ENCODE measurements at places on chromosomes 2 and 18.

GRCh38 chr2:65431421-65432226 is 775 bp downstream of the SPRED2 start:
- peak; percentile 66 for DNase-seq

DNA sequence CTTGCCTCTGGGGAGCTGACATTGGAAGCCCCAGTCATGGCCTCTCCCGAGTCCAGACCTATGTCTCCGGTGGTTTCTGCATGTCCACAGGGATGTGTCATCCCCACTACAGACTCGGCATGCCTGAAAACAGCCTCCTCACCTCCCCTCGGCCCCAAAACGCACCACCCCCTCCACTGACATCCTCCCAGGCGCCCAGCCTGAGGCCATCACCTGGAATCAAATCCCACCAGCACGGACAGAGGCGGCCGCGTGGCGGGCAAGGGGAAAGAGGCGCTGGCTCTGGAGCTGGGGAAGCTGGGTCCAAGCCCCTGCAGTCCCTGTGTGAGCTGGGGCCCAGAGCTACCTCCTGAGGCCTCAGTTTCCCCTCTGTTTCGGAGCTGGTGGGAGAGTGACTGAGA is 69.9 kb upstream of the SMAD7 start:
- DNase-seq: no peak

- no peak for DNase-seq
Measured at GRCh38 chr2:75315436-75315835, 116.1 kb upstream of the TACR1 start.

DNA sequence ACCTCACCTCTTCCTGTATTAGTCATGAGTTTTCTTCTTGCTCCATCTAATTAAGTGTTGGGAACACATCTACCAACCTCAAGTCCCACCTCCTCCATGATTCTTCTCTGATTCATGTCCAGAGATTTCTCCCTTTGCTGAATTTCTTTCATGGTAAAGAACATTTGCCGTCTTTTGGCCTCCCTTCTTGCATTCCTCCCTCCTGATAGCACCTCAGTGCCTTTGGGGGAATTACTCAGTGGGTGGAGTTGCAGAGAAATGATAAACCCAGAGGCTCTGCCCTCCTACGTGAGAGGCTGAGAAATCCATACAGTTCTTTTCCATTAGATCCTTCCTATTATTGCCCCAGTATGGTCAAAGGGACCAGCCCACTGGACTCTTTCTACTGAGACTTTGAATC is 651.9 kb downstream of the SLC4A3 start:
- peak; percentile 54 for DNase-seq

DNA sequence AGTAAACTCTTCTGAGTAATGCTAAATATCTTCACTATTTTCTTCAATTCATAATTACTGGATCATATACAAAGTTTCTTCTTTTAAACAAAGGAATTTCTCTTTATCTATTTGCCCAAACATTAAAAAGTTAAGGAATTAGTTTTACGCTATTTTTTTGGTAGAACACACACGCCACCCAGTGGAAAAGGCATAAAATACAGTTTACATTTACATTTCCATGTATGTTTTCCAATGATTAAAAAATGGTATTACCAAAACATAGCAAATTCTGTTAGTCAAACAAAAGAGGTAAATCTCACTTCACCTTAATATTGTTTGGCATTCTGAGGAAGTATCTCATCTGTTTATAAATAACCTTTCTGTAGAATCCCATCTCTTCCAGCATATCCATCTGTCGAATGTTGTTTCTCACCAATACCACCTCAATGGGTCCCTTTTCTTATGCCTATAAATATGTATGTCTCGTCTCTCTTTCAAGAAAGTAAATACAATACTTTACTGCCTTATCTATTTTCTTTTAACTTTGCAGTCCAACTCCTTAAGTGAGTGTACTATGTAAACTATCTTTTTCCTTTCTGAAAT is 7.2 kb downstream of the BOLL start:
- no peak for DNase-seq

DNA sequence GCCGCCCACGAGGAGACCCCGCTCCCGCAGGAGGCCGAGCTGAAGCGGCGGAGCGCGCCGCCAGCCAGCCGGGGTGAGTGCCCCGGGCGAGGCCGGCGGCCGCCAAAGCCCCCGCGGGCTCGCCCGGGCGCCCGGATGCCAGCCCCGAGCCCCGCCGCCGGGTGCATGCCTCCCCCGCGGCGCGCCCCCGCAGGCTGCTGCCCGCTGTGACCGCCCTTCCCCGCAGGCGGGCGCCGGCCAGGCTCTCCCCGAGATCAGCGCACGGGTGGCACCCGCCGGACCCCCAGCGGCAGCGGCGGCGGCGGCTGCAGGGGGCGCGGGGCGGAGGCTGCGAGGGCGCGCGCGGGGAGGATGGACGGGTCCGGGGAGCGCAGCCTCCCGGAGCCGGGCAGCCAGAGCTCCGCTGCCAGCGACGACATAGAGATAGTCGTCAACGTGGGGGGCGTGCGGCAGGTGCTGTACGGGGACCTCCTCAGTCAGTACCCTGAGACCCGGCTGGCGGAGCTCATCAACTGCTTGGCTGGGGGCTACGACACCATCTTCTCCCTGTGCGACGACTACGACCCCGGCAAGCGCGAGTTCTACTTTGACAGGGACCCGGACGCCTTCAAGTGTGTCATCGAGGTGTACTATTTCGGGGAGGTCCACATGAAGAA is 470 bp downstream of the KCNF1 start:
- no peak for DNase-seq

DNA sequence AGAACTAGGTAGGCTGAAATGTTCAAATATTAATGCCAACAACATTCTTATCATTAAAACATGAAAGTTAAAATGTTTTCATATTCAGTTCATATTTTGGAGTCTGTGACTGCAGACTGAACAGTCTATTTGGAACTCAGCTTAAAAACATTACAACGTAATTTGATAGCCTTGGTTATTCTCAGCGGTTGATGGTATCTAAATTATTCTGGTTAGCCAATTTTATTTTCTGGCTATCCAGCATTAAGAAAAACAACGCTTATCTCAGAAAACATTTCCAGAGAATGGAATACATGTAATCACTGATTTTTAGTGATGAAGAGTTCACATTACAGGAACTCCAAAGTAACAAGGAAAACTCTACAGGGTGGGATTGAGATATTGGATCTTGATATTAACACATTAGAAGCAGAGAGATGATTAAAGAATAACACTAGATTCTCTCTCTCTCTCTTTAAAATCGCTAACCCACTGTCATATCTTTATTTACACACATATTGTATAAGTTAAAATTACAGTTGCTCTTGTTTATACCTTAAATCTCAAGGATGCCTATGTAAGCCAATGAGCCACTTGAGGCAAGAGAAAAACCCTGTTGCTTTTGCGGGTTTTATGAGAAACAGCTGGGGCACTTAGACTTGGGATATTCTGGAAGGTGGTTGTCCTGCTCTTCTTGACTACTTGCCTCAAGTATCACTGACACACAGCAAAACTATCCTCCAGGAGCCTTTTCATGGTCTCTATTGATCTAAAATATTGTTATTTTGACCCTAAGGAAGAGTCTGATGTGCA is 84.9 kb downstream of the ICOS start:
- no peak for DNase-seq

- DNase-seq: no peak
Measured at GRCh38 chr18:32610176-32610575, 139.5 kb upstream of the GAREM1 start.

- no peak for DNase-seq
Measured at GRCh38 chr2:172710584-172711047, 25.0 kb upstream of the RAPGEF4 start.

GRCh38 chr2:37412231-37412630 is 67.8 kb downstream of the QPCT start:
- no peak for DNase-seq

GRCh38 chr2:101204400-101205115 is 48.1 kb upstream of the CNOT11 start:
- no peak for DNase-seq

DNA sequence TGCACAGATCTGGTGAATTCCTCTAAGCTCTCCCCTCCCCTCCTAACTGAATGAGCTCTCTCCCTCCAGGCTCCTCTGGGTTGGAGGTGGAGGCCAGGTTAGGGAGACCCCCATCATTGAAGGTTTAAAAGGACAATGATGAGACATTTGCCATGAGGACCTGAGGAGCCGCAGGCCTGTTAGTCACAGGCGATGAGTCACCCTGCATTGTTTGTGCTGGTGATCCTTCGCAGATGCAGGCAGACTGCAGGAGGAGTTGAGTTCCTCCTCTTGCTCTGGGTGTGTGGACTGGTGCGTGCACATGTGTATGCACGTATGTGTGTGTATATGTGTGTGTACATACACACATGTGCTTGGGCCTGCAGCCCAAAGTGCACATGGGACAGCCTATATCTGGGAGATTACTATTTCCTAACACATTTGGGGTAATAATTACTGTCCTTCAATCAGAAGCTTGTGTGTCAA is 42.0 kb downstream of the MCFD2 start:
- DNase-seq: peak; percentile 90

GRCh38 chr18:78679031-78679430 is 300.6 kb upstream of the SALL3 start:
- no peak for DNase-seq

GRCh38 chr2:46020416-46020815 is 276.8 kb upstream of the EPAS1 start:
- no peak for DNase-seq

DNA sequence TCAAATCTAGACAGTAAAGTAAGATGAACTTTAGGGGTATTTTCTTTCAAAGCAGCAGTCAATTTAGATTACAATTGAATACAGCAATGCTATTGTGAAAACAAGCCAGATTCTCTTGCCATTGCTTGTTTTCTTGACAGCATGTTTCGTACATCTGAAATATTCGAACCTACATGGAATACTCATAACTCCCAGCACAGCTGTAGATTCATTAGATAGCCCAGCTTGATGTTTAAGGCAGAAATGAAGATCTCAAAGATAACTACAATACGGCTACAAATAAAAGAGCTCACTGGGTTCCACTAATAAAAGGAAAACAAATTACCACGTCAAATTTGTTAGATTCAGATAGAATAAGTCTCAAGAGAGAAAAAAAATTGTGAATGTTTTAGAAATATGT is 208.8 kb downstream of the WDPCP start:
- DNase-seq: no peak

DNA sequence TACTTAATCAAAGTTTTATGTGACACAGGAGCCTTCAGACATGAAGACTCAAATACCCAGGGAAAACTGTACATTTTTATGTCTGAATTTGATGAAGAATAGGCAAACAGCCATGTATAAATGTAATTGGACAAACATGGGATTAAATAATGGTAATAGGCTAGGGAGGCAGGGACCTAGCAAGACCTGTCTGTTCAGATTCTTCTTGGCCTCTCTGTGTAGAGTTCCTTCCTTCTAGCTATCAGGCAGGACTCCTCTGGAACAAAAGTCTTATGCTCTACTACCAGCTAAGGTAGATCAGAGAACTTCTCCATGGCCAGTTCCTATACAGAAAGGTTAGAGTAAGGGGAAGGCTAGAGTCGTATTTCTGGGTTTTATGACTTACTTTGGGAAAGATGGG is 9.5 kb upstream of the PARD3B start:
- DNase-seq: no peak

GRCh38 chr2:109143214-109144187 is 14.5 kb downstream of the SH3RF3 start:
- no peak for DNase-seq

DNA sequence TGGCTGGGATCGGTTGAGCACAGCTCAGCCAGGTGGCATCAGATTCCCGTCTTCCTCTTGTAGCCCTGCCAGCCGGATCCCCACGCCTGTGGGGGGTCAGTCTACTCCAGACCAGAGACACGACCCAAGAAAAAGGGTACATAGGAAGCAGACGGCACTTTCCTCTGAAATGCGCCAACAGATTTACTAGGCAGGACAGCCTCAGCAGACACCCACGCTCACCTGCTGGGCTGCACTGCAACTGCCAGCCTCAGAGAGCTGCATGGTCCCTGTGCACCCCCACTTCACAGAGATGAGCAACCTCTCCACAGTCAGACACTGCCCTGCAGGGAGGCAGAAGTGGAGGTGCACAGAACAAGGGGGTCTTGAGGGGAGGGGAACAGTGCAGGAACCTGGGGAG is 75.7 kb upstream of the OTOS start:
- no peak for DNase-seq

- no peak for DNase-seq
Measured at GRCh38 chr2:230540332-230540731, 124.3 kb downstream of the SP100 start.

DNA sequence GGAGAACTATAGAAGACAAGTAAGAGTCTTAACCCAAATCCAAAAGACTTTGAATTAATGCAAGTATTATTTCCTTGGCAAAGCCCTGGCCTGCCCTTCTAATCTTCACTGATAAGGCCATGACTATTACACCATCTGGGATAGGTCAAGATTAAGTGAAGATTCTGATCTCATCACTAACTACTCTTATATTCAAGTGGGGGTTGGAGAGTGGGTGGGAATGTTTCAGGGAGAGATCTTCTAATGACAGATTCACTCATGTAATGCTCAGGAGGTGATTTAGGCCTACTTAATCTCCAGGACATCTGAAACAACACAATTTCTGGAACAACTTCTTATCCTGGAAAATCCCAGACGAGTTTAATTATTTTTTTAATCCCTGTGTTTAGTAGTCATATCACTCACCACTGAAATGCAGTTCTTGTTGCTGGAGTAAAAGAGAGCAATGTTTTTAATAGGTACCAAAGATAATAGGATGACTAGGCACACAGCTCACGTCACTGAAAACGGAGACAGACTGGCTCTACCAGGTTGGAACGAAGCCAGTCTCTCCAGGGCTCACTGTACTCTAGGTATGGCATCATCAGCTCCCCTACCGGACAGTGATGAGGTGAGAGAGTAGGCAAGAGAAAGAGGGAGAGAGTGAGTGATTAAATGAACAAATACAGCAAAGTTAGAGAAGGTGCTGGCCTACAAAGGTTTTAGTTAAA is 133.1 kb downstream of the NCKAP5 start:
- DNase-seq: peak; percentile 70

GRCh38 chr2:159281002-159281401 is 5.5 kb downstream of the WDSUB1 start:
- DNase-seq: no peak

DNA sequence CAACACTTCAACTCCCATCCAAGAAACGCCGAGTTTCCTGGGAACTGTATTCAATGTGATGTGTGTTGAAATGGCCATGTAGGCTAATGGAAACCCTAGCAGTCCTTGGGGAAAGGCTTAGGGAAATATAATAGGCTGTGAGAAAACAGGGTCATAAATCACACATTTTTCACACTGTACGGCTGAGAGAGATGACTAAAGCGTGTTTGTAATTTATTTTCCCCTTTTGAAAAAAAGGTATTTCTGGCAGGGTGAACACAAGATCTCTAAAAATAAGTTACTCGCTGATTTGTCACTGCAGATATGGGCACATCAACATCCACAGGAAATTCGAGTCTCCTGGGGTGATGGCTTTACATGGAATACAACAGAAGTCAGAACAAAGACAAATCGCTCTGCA is 109.6 kb upstream of the ST6GAL2 start:
- no peak for DNase-seq

DNA sequence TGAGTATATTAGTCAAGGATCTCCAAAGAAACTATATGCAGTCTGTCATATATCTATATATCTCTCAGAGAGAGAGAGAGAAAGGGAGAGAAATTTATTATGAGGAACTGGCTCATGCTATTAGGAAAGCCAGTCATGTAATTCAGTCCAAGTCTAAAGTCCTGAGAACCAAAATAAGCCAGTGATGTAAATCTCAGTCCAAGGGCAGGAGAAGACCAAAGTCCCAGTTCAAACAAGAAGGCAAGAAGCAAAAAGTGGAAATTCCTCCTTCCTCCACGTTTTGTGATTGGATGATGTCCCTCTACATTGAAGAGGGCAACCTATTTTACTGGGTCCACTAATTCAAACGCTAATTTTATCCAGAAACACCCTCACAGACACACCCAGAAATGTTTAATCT is 34.2 kb upstream of the SPATS2L start:
- DNase-seq: no peak

All from RWPE2 (cell line).